ENCODE measurements at places on chromosomes 2 and 18.
A peak's percentile ranks its signal among the peaks of the same experiment; 100 is the strongest.

DNA sequence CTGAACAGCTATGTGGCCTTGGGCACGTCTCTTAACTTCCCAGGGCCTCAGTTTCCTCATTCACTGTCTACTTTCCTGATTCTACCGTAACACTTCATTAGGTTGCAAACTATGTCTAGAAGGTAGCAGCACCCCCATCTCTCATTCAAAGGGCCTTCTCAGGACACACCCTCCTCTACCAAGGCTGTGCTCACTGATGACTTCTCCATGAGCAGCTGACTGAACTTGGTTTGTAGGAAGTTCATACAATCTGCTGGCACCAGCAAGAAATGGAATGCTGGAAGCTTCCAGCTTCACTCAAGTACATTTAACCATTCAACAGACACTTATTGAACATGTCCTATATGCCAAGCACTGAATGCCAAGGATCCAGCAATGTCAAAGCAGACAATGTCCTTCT, 250.8 kb upstream of the CTAGE1 start:
- DNase-seq: no peak

- DNase-seq: no peak
Observed at GRCh38 chr2:59732871-59733566, 820.4 kb downstream of the BCL11A start.

- no peak for DNase-seq
Observed at GRCh38 chr2:2742726-2743125, 411.7 kb upstream of the MYT1L start.

DNA sequence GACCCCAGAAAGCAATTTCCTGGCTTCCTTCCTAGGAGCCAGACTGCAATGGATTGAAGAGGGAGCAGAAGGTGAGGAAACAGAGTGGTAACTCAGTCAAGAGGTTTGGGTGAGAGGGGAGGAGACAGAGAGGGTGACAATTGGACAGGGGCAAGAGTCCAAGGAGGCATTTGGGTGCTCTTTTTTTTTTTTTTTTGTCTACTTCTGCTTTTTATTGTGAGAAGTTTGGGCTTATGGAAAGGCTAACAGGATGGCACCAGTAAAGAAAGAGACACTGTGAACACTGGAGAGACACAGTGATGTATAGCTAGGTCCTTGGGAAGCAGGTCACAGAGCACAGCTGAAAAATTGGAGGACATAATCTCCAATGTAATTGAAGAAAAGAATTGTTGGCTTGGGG, 25.0 kb downstream of the CYBRD1 start:
- no peak for DNase-seq

DNA sequence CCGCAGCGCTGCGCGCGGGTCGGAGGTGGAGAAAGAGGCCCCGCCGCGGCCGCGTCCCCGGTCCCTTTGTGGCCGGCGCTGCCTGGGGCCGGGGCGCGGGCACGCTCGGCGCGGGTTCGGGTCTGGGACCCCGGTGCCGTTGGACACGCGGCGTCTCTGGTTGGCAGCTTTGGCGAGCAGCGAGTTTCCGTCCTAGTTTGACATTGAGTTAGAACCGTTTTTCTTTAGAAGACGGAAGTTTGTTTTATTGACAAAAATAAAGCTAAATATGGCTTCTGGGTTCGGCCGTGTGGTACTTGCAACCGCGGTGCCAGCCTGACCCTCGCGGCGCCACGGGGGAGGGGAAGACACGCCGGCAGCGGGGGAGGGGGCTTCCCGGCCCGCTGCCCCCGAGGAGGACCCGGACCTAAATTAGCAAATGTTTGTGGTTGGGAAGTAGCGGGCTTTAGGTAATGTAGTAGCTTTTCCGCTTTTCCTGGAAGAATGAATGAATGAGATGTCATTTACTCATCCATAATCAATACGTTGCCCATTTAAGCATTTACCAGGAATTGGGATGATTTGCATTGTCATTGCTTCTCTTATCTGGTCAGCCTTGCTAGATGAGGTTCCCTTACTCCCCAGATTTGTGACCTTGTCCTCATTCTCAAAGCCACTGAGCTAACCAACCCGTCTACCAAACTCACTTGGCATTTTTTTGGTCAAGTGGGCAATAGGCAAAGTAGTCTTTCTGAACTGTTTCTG, 530 bp downstream of the GALNT1 start:
- peak; percentile 38 for DNase-seq

DNA sequence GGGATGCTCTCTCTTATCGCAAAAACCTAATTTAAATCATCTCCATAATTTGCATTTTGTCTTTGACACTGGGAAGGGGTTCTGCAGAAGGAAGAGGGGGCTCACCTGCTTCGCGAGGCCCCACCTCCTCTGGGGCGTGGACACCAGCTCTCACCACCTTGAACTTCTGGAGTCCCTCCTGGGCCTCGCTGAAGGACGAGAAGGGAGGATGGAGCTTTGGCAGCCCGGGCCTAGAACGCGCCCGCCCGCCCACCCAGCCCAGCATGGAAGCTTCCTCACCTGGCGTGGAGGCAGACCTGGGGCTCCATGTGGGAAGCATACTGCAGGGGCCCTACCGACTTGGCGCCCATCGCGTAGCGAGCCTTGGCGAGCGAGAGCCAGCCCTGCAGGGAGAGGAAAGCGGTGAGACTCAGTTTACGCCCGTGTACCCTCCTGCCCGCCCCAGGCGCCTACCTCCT, 1.1 kb upstream of the IMP4 start:
- no peak for DNase-seq

- no peak for DNase-seq
Observed at GRCh38 chr2:3418766-3419404, 39.4 kb downstream of the TRAPPC12 start.

GRCh38 chr18:38606841-38607240, 1041.2 kb upstream of the CELF4 start:
- DNase-seq: no peak

- no peak for DNase-seq
Observed at GRCh38 chr2:240498958-240499260, 58.9 kb downstream of the ANKMY1 start.

- no peak for DNase-seq
Observed at GRCh38 chr18:59659508-59660170, 37.6 kb downstream of the CCBE1 start.

DNA sequence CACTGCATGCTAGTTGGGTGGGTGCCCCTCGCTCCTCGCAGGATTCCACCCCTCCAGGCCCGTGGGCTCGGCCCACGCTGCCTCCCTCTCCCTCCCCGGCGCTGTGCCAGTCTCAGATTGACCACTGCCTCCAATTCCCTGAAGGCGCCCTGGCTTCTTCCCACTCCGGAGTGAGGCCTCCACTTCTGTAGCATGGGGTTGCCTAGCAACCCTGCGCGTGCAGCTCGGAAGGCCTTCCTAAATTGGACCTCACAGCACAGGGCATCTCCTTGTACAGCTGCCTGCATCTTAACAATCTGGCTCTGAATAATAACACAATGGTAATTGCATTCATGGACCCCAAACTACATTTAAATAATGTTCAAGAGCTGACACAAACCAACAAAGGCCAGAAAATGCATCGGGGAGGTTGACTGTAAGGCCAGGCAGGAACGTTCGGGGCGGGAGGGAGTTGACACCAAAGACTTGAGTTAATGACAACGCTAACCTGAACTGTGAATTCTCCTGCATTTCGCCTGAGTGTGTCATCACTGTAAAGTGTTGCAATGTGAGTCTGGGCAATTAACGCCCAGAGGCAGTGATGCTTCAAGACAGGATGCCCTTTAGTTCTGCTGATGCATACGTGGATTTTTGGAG, 222.9 kb downstream of the ZBTB7C start:
- DNase-seq: no peak

- no peak for DNase-seq
Observed at GRCh38 chr2:56474412-56475158, 290.8 kb downstream of the CCDC85A start.

DNA sequence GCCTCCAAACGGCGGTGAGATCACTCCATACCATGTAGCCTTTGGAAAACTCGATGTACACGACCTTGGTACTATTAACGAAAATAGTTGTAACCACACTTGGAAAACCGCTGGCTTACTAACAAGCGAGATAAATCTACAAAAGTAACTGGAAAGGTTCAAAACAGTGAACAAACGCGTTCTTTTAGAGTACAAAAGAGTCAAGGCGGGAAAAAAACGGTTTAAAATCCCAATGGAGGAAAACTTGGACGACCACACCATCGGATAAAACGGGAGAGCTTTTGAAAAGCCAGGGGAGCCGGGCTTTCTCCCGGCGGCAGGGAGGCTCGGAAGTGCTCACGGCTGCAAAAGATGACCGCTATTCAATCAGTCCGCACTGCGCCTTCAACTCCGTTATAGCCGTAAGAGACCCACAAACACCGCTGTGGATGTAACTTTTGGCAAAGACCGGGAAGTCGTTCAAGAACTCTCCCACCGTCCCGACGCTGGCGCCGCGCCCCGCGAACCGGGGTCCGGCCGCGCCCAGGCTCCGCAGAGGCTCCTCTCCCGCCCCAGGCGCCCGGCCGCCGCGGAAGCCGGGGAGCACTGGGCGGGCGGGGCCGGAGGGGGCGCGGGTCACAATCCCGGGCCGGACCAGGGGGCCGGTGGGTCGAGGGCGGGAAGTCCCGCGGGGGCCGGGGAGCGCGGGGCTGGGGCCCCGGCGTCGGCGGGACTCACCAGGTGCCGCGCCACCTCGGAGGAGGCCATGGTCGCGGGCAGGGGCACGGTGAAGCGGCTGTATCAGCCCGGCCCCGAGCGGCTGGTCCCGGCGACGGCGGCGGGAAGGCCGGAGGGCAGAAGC, 465 bp downstream of the SEPTIN10 start:
- peak; percentile 47 for DNase-seq

DNA sequence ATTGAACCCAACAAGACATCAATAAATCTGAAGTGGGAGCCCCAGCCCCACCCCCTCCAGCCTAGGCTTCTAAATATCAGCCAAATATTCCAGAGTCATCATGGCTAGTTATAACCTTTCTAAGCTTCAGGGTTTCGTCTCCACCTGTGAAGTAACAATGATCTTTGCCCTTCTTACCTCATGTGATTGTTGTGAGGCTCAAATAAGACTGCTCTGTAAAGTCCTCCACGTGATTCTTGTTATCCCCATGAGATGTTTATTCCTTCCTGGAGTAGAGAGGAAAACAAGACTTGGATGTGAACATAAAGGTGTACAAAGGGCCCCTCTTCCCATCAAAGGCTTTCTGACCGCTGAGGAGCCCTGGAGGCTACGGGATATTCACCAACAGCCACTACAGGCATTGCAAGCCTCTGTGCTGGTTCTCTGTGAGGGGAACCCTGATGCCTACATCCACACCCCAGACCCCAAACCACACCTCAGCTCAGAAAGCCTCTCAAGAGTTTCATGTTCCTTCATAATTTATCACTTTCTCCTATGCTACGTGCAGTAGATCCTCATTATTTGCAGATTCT, 20.1 kb upstream of the REEP1 start:
- no peak for DNase-seq

GRCh38 chr2:23375448-23375847, 9.5 kb upstream of the KLHL29 start:
- no peak for DNase-seq

DNA sequence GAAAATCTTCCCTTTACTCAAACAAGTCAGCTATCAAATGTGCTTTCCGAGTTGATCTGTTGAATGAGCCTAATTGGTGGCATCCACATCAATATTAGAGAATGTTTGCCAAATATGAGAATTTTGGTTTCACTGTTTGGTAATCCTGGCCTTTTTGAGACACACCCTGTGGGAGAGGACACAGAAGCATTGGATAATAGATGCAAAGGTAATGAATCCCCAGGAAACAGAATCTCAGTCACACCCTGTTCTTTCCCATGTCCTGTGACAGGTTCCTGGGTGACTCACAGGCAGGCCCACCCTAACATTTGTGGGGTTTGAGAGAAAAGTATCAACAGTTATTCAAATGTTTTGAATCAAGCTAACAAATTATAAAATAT, 99.8 kb upstream of the PELI1 start:
- no peak for DNase-seq

- DNase-seq: no peak
Observed at GRCh38 chr2:109478906-109479493, 134.8 kb downstream of the SEPTIN10 start.

GRCh38 chr18:75754433-75754832, 326.9 kb upstream of the SMIM21 start:
- DNase-seq: no peak

GRCh38 chr18:58393295-58393694, 235.6 kb downstream of the ALPK2 start:
- no peak for DNase-seq

DNA sequence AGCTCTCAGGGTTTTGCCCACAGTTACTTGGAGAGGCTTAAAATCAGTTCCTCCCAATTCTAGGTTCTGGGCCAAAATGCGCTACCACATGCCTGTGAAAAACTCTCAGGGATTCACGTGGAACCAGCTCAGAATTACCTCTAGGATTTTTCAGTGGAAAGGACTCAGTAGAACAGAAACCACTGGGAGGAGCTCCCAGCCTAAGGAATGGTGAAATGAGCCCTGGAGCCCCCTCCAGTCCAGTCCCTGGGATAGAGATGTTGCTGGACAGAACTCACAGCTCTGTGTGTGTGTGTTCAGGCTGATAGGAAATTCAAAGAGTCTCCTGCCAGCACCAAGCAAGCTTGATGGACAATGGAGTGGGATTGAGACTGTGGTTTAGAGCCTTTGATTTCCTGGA, 21.1 kb upstream of the SLC9A4 start:
- DNase-seq: no peak

- DNase-seq: no peak
Observed at GRCh38 chr18:36083729-36084128, 16.4 kb upstream of the RPRD1A start.

- no peak for DNase-seq
Observed at GRCh38 chr2:215452725-215453124, 16.9 kb upstream of the FN1 start.

DNA sequence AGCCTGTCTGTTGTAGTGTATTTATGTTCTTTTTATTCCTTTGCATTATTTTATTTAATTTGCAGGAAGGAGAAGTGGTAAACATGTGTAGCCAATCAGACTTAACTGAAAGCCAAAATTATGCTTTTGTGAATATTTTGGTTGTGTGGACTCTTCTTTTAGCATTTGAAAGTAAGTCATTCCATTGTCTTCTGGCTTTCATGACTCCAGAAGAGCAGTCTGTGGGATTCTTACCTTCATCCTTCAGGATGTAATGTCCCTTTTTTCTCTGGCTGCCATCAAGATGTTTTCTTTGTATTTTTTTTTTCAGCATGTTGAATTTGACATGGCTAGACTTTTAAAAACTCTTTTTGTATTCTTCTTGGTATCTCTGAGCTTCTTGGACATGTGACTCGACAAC, 895.2 kb upstream of the ZEB2 start:
- no peak for DNase-seq

GRCh38 chr2:7427293-7428060, 510.3 kb downstream of the RNF144A start:
- DNase-seq: peak; percentile 69

- no peak for DNase-seq
Observed at GRCh38 chr2:37672870-37673184, 1.4 kb upstream of the CDC42EP3 start.

Measured in pons (tissue), 1 donor.